ENCODE measurements at places on chromosomes 1 and 21. TPM values are rescaled to one million over a fixed set of nuclear protein-coding genes. Genes with fewer than 3 reads are reported as not detected.

The DCAF8 gene
- total RNA-seq, result 127 TPM

The EFNA3 gene
- total RNA-seq, result 2.3 TPM

The SYTL1 gene
- total RNA-seq, result 2.4 TPM

The SERPINC1 gene
- 0.64 TPM for total RNA-seq

The CGN gene
- total RNA-seq, result 10.2 TPM

The PODN gene
- 0.23 TPM for total RNA-seq

The C1QC gene
- 0.64 TPM for total RNA-seq

The OR2L3 gene
- not detected for total RNA-seq

The NEK2 gene
- total RNA-seq, result 34.4 TPM
